Activated CD4-positive, CD25-positive, alpha-beta regulatory T cell (primary cell): ENCODE measurements at places on chromosomes 13 and 19.

DNA sequence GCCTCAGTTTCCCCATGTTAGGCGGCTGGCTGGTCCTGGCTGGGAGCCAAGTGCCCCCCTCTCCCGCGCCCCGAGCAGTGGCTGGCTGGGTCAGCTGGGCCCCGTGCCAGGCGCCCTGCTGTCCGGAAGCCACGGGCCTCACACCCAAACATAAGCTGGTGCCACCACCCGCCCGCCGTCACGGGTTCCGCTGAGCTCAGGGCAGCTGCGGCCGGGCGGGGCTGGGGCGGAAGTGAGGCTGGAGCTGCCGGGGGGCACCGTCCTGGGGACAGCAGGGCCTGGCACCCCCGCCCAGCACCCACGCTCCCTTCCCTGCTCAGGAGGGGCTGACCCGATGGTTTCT, 19.3 kb downstream of the HCN2 start:
- DNase-seq: no peak

DNA sequence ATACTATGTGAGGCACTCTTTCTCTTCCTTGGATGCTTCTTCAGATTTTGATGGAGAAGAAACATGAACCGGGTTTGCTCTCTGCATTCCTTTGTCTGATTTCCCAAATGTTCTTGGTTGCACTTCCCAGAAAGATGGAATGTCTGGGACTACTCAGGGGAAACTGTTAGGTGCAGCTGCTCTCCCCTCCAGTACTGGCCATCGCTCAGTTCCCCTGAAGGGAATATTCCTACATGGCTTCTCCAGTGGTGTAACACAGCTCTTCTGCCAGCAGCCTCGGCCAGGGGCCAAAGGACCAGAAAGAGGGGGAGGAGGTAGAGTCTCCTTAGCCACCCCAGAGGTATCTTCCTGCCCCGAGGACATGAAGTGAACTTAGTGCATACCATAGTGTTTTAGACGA, 33.5 kb upstream of the SPRY2 start:
- DNase-seq: no peak

- no peak for DNase-seq
These were observed 55.7 kb upstream of the ABCC4 start for GRCh38 chr13:95356916-95357315.

DNA sequence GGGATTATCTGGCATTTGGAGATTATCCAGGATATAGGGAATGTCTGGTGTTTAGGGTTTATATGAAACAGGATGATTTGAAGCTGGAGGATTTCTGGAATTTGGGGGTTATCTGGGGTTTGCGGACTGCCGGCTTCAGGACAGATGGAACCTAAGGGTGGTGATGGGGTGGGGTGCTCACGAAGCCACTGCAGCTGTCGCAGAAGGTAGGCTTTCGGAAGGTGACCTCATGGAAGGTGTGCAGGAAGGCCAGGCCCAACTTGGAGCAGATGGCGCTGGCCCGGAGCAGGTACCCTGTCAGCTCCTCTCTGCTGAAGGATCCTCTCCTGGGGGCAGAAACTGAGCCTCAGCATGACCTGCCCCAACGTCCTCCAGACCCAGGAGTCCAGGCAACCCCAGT, 9.6 kb downstream of the FAM98C start:
- DNase-seq: no peak

DNA sequence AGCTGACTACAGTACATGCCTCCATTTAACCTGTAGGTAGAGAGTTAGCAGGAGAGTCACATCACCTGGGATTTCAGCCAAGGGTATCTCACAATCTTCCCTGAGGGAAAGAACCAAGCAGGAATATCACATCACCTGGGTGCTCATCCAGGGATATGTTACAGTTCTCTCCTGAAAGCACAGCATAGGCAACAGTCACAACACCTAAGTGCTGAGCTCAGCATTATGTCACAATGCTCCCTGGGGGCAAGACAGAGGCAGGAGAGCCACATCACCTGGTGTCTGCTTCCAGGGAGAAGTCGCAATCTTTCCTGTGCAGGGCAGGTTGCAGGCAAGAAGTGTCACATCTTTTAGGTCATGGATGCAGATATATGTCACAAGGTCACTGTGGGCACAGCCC, 9.4 kb upstream of the ZNF91 start:
- no peak for DNase-seq

DNA sequence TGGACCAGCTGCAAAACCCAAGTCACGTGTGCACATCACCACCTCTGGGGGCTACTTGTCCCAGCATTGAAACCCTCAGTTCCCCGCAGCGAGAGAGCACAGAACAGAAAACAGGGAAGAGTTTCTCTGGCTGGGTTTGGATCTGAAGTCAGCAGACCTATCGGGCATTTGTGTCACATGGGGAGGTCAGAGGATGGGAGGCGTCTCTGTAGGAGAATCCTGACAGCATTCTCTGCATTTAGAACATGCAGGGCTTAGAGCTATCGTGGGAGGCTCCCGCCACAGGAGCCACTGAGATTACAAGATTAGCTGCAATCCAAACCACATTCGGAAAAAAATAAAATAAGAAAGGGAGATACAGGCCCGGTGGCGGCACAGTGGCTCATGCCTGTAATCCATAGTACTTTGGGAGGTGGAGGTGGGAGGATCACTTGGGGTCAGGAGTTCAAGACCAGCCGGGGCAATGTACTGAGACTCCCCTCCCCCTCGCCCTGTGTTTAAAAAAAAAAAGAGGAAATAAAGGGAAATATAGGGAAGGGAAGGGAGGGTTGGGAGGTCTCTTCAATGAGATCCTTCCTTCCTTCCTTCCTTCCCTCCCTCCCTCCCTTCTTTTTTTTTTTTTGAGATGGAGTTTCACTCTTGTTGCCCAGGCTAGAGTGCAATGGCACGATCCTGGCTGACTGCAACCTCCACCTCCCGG, 2.9 kb upstream of the TLE6 start:
- no peak for DNase-seq

DNA sequence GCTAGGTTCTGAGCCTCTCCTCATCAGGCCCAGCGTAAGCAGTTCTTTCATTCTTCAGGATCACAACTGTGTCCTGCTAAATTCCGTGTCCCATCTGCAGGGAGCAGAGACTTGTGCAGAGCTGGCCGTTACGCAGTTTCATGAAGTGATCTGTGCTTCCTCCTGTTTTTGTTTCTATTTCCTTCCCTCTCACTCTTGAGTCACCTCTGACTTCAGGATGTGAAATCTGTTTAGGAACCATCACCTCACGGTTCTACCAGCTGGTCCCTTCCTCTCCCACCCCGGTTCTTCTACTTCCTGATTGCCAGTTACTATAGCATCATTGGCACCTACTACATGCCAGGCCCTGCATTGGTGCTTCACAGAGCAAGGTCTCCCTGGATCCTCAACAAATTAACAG, 8.5 kb downstream of the MAU2 start:
- DNase-seq: no peak

DNA sequence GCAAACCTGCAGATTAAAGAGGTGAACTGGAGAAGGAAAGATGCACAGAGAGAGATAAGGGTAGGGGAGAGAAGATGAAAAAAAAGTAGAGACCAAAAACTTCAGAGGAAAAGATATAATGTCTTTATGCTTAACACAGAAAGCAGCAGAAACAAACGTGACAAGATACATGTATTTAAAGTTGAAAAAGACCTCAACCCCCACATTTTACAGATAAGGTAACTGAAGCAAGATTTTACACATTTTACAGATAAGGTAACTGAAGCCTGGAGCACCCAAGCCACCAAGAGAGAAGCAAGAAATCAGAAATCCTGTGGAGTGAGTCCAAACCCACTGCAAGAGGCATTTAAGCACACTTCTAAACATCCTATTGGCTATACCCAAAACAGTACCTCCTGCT, 185.3 kb downstream of the TBC1D4 start:
- no peak for DNase-seq

GRCh38 chr13:24071423-24072075, 89.0 kb upstream of the SPATA13 start:
- no peak for DNase-seq
